AG09319 (cell line): ENCODE measurements at places on chromosomes 13 and 19.

GRCh38 chr13:45436332-45436731, 18.2 kb upstream of the SLC25A30 start:
- no peak for DNase-seq

GRCh38 chr19:42099336-42099925, 23.5 kb downstream of the ZNF574 start:
- no peak for DNase-seq

DNA sequence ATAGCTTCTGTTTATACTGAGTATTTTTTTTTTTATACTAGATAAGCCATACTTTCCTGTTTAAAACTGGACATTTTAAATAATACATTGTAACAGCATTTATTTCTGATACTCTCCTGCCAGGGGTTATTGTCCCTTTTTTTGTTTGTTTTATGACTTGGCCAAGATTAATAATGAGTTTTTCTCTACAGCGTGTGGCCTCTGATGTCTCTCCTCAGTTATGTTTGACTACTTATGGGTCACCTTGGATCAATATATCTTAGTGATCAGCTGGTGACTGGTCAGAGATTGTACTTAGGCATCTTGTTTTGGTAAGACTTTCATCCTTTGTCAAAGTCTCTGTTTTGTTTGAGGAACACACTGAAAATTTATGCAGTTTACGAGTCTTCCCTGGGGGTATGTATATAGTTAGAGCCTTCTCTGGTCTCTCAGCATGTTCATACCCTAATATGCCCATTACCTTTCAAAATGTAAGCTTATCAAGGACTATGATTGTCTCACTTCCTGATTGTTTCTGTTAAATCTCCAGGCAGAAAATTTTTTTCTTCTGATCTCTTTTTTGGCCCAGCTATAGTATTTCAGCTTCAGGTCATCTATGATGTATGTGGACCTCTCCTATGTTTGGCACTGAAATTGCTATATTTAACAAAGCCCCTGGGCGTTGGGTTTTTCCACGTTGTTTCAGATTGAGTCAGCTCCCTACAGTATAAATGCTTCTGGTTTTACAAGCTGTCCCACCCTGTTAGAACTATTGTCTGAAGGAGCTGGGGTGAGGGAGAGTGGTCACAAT, 87.9 kb downstream of the URI1 start:
- DNase-seq = no peak

GRCh38 chr19:19459073-19459472, 53.6 kb downstream of the GATAD2A start:
- no peak for DNase-seq

- DNase-seq = no peak
These were observed 4.5 kb upstream of the OLFM2 start for GRCh38 chr19:9940778-9941177.

DNA sequence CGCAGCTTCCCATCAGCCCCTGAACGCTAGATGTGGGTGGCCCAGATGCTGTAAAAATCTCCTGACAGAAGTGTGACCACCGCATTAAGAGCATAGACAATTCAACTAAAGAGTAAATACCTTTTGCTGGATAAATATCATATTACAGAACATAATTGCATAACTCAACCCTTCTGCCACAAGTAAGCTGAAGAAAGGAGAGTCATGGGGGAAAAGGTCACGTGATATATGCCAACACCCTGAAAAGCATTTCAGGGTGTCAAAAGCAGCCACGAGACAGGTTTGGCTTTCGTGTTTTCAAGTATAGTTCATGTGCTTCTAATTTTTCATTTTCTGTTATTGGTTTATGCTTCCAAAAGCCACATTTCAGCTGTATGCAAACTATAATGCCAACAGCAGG, 71.3 kb downstream of the LHFPL6 start:
- no peak for DNase-seq

DNA sequence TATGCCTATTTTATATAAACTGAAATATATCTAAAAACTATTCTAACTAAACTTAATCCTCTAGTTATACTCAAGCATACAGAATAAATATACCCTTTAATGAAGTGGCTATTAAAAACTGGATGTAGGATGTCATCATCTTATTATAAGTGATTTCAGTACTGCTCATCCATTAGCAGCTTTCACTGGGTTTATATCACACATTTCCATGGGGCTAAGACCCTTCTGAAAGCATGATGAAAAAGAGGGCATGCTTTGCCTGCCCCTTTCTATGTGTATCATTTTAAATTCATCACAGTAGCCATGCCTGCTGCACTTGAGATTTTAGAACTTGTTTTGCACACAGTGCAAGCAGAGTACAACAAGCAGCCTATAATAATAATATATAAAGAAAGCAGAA, 477.5 kb downstream of the SLITRK6 start:
- DNase-seq = no peak

DNA sequence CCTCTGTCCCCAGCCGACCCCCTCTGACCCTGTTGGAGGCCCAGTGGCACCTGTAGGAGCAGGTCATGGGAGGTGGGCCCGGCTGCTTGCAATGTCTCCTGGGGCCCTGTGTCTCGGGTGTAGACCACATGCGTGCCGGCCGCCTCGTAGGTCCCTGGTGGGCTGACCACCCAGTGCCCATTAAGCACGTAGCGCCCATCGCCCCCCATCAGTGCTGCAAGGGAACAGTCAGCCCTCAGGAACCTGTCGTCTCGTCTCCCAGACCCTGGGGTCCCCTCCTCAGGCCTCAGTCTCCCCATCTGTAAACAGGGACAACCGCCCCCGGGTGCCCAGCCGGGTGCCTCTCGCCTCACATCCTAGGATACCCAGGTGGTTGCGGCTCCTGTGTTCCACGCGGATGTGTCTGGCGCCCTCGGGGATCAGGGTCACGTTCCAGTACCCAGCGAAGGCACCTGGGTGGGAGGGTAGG, 5.6 kb downstream of the ADAMTSL5 start:
- DNase-seq = no peak

DNA sequence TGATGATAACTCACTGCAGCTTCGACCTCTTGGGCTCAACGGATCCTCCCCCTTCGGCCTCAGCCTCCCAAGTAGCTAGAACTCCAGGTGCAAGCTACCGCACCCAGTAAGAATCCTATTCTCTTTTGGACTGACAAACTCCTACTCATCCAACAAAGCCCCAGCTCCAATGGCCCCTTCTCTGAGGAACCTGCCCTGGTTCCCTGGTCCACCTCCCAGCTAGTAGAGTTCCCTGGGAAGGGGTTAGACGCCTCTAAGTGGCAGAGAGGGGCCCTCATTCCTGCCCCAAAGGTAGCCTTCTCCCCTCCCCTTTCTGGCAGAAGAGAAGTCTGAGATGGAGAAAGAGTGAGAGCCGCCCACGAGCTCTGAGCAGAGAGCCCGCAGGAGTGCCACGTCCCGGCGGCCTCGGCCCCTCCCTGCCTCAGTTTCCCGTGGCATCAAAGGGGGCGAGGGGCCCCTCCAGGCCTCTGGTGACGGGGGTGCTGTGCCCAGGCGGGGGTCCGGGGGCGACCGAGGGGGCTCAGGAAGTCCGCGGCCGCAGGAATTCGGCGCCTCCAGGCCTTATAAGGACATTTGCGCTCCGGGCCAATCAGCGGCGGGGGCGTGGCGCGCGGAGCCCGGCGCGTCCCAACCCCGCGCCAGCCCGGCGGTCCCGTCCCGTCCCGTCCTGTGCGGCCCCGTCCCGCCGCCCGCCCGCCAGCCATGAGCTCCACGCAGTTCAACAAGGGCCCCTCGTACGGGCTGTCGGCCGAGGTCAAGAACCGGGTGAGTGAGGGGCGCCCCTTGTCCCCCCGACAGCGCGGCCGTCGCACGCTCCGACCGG, at the start of gene CNN2:
TSS of gene CNN2 (plus strand) at position 649 of the 823 bp plus-strand sequence. CDS start at position 703, 54 bp downstream.
- no peak for DNase-seq

- no peak for DNase-seq
These were observed at the start of gene FLT3 for GRCh38 chr13:28100150-28101121. Gene FLT3 (minus strand): TSS chr13:28100576. CDS start chr13:28100510, 66 bp downstream.
